ENCODE measurements at places on chromosomes 6 and 20.
A peak's percentile ranks its signal among the peaks of the same experiment; 100 is the strongest.

DNA sequence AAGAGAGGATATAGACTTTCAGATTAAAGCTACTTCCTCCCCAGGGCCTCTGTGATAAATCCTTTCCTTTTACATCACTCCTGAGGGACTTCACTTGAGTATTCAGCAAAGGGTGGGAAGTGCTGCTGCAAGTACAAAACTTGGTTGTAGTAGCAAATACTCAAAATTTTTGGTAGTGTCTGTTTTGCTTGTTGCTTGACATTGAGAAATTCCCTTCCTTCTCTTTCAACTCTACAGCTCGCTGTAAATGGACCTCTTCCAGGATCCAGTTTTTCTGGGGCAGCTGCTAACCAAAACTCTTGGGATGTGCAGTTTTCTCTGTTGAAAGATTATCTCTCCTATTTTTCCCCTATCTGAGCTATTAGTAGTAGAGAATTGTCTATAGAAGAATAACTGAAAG, 472.0 kb downstream of the CD109 start:
- no peak for DNase-seq

DNA sequence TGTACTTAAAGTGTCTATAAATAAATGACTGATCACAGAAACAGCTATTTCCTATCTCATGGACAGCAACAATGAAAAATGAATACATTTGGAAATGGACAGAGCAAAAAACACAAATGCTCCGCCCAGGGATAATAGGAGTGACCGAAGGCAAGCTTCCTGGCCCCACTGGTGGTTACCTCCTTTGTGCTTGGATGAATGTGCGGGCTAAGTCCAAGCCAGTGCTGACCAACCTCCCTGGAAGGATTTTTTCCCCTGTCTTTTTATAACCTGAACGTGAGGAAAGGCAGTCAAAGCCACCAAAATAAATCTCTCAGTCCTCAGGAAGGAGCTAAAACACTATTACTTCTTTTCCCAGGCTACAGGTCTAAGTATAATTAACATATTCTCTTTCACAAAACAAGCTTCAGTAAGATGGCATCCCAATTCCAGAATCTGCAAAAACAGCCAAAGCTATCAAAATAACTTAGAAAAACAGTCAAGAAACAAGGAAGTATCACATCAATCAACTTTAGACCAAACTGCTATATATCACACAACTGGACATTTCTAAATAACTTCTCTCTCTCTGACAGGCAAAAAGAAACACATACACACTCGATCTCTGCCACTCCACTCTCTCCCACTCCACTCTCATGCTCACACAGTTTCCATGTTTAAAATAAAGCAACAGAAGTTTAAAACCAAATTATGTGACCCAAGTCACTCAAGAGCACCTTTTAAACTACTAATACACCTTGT, 10.0 kb downstream of the KIF16B start:
- no peak for DNase-seq

DNA sequence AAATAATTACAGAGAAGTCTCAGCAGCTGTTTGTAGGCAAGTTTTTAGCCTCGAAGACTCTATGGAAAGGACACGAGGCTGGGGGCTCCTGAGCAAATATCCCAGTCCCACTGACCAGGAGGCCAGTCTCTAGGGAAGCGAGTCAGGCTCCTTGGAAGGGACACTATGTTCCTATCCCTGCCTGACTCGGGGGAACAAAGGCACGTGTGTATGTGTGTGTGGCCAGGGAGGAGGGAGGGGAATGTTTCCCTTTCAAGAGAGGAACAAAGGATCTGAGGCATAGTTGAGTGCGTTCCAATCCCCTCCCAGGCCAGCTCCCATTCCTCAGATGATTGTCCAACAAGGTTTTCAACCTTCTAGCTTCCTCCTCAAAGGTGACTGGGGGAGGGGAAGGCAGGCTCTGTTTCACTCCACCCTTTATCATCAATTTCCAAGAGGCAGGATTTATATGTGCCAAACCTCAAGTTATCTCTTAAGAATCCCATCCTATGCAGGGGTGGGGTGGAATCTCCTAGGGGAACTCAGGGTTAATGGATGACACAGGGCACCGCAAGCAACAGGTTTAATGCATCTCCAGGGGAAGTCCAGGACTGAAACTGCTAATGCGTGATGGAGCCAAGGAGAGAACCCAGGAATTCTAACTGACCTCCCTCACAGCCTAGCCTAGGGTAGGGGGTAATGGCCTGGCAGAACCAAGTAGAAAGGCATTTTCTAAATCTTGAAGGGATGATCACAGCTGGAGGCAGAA, 9.9 kb downstream of the BCL2L1 start:
- DNase-seq, result peak; percentile 89

DNA sequence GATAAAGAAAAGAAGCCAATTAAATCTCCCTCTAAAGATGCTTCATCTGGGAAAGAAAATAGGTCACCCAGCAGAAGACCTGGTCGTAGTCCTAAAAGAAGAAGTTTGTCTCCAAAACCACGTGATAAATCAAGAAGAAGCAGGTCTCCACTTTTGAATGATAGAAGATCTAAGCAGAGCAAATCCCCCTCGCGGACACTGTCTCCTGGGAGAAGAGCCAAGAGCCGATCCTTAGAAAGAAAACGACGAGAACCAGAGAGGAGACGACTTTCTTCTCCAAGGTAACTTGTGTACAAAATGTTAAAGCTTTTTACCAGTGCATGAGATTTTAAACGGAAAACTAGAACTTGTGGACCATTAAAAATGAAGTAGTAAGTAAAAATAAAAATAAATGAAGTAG, 46.5 kb downstream of the FAM217A start:
- DNase-seq, result no peak

DNA sequence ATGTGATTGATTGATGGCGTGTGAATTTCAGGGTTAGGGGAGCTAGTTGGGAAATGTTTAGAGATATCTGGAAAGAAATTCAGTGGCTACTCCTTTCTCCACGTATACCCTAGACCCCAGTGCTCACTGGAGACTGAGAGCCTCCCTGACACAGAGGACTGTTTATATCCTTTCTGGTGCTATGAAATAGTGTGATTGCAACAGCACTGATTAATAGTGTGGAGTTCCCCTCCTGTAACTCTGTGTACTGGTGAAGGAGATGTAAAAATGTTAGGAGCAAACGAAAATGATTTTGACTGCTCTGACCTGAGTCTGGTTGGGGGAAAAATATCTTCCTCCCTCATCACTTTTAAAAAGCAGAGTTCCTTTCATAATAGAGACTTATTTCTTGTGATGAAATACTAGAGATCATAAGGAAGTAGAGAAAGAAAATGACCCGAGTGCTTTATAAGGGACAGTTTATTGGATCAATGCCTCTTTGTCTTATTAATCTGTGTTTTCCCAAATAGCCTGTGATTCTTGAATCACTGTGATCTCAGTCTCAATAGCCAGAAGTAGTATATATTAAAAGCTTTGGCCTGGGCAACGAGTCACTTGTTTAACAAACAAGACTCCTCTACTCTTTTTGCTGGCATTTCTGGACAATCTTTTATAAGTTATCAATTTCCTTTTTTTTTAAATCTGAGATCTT, 92.3 kb downstream of the RNF182 start:
- DNase-seq, result no peak

DNA sequence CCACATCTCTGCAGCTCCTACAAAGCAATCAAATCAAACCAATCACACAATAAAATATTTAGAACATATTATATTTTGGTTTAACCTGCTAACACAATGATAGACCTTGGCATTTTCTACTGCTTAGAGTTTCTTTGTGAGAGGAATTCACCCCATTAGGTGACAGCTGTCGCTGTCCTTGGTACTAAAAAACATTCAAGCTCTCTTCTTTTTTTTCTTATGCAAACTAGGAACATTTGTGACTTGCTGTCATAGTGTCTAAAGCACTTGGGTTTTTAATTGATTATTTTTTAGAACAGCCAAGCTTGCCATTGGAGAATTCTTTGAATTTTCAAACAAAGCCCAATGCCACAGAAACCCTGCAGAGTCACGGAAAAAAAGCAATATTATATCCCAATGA, 46.4 kb downstream of the CNR1 start:
- peak; percentile 9 for DNase-seq

DNA sequence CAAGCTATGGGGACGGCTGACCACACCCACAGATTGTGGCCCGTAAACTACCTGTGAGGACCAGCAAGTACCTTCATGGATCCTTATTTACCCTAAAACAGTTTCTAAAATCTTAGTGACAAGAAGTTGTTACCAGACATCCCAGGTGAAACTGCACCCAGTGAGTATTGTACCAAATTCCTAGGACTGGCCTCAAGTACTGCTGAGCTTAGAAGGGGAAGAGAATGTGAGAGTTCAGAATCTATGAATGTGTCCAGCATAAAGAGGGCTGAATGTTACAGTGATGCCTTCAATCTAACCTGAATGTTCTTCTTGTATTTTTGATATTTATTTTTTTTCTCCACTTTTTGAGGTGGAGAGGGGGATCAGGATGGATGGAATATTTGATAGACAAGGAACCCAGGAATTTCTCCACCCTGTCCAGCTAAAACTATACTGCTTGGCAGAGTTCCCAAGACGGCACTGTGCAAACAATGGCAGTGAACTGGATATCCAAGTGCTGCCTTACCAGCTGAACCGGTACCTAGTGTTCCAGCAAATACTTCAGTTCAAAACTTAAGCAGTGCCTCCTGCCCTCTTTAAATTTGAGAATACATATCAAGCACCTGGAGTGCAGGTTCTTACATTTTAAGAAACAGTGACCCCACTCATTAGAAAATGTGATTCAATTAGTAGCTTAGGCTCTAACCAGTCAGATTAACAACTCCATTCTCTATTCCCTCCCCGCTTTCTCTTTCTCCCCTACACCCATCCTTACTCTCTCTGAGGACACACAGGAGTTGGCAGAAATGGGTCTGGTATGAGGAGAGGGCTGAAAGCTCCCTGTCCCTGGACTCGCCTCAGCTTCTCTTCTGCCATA, 427.3 kb upstream of the FLRT3 start:
- DNase-seq, result no peak

GRCh38 chr6:159221486-159222170, 52.4 kb downstream of the FNDC1 start:
- DNase-seq, result peak; percentile 11

GRCh38 chr6:158322724-158323560, 10.7 kb downstream of the TULP4 start:
- DNase-seq, result peak; percentile 72

GRCh38 chr6:166419717-166420116, 37.0 kb upstream of the MPC1 start:
- DNase-seq, result no peak

- DNase-seq, result peak; percentile 92
Observed at GRCh38 chr20:23147964-23148730, 62.0 kb upstream of the CD93 start.

GRCh38 chr6:1544603-1545002, 65.1 kb upstream of the FOXC1 start:
- no peak for DNase-seq

GRCh38 chr6:161458201-161458951, 184.5 kb upstream of the AGPAT4 start:
- no peak for DNase-seq

- no peak for DNase-seq
Observed at GRCh38 chr6:92568541-92568940, 850.8 kb downstream of the EPHA7 start.

DNA sequence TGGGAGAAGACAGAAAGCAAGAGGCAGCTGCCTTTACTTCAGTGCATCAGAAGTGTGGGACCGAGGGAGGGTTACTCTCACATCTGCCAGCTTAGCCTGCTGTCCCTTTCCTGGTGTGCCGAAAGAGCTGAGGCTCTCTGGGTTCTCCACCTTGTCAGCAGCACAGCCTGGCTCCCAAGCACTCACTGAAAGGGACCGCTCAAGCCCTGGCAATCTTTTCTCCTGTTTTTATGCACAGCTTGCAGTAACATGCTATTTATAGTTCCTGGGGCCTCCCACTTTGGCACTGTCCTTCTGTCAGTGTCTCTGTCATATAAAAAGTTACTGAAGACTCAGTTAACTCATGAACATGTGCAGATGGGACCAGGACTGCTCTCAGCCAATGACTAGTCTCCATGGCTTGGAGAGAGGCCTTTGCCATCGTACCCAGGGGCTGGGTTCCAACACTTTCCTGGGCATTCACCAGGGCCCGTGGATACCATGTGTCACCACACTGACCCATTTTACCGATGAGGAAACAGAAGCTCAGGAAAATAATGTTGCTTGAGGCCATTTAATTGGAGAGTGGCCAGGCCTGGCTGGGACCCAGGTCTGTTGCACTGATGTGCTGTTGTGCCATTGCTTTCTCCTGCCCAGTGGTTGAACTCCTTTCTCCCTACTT, 46.2 kb downstream of the PANK2 start:
- peak; percentile 72 for DNase-seq

DNA sequence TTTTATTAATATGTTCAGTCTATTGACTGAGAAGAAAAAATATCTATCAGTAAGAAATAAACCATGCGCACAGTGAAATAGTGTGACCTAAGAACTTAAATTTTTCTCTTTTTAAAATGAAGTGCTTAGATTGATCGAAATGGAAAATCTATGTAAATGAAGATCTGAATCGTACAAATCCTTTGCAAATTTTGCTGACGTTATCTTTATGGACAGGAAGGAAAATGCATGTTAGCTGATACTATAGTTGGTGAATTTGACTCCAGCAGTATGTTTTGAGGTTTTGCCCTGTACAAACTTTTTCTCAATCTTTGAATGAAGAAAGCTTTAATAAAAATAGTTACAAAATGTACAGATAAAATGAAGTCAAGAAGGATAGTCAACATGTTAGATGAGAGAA, 82.9 kb downstream of the NRN1 start:
- DNase-seq, result no peak

DNA sequence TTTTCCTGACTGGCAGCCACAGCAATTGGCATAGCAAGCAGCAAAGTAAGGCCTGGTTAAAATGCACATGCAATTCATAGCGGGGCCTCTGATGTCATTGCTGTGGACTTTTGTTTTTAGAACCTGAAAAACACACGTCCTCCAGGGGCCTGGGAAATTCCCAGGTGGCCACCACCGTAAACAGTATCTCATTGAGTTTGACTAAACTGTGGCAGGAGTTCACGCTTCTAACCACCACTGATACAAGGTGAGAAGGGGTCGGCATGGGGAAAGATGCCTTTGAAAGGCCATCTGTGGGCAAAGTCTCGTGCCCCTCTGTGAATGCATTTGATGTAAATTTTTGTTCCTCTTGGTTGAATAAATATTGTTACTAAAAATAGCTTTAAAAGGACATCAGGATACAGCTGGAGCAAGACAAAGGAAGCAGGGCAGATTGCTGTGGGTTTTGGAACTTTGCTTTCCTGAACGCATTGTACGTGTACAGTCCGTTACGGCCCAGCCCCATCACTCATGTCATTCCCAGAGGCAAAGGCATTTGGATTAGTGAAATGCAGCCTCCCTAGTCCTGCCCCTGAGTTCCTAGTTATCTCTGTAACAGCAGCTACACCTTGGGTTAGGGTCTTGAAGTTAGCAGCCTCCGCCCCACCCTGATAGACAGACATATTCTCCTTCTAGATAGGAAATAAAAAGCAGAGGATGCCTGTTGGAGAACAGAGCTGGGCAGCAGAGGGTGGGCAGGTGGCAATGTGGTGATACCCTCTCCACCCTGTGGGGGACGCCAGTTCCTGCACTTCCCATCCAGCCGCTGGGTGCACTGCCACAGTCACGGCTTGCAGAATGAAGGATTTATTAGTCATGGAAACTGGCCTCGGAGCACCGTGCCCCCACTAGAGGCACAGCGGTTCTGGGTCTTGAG, 80.3 kb downstream of the ZDHHC14 start:
- DNase-seq, result peak; percentile 31

GRCh38 chr6:141541581-141542324, 591.0 kb upstream of the GJE1 start:
- peak; percentile 16 for DNase-seq

Data from EH (cell line).